ENCODE measurements at places on chromosomes 6 and 20. TPM values are rescaled to one million over a fixed set of nuclear protein-coding genes. Genes with fewer than 3 reads are reported as not detected.

GRCh38 chr6:20688710-20689500, 154.6 kb downstream of the CDKAL1 start:
- DNase-seq, result no peak

DNA sequence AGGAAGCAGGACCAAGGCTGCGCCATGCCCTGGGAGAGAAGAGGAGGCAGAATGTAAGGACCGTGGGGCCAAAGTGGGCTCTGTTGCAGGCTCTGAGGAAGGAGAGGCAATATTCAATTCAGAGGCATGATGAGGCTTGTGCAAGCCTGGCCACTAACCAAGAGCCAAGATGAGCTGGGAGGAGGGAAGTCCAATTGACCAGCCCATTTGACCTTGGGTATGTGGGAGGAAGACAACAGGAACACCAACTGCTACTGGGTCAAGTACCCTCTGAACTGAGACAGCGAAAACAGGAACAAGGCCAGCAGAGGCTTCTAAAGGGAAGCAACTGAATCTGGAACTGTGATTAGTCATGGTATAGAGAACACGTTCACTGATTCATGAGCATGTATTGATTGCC, 779.6 kb downstream of the MAFB start:
- no peak for DNase-seq

DNA sequence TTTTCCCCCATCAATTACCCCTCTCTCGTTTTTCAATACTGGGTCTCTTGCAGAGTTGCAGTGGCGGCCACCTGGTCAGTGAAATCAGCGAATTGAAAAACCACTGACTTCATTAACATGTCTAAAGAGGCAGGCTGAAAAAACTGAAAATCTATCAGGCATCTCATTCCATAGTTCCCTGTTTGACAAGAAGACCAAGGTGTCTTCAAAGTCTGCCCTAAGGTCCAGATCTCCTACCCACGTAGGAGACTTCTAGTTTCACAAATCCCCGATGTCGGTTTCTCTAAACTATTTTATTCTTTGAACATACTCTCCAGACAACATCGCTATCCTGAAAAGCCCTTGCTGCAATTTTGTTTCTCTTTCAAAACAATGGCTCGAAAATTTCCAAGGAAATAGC, 796 bp upstream of the TUBB start:
- DNase-seq, result no peak

DNA sequence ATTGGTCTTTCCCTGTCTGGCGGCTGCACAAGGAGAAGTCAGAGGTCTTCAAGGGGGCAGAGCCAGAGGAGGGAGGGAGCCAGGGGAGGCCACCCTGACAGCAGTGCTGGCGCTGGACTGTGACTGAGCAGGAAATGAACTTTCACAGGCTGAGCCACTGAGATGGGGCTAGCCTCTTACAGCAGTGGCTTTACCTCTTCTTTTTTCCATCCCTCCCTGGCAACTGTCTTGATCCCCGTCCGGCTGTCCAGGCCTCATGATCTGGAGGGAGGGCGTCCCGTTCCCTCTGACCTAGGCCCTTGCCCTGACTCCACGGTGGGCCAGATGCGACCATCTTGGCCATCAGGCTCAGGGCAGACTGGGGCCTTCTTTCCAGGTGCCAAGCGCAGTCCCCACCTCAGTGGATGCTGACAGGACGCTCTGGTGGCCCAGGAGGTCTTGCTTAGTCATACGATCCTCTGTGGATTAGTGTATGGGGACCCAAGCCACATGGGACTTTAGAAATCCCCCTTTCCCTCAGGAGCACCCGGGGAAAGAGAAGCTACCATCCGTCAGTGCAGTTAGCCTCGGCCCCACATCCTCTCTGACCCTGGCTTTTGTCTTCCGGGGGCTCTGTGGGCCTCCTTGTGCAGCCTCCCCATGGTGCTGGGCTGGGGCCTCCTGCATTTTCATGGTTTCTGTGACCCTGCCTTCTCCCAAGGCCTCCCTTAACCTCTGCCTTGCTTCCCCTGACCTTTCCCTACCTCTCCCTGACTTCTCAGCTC, 57.4 kb upstream of the CCDC167 start:
- DNase-seq, result no peak

The SLC29A1 gene
- 26.9 TPM for total RNA-seq

The HSPA12B gene
- total RNA-seq, result under 0.01 TPM

The C20orf144 gene
- 0.27 TPM for total RNA-seq

The RHAG gene
- 3.5 TPM for total RNA-seq

The BMP6 gene
- 7.8 TPM for total RNA-seq
